ENCODE measurements at places on chromosomes 5 and 9.
A peak's percentile ranks its signal among the peaks of the same experiment; 100 is the strongest.

GRCh38 chr5:115480271-115480670 is 64.3 kb downstream of the FEM1C start:
- H3K36me3 ChIP-seq = no peaks in the 10 kb centered on the region
- peaks cover 24% of the 10 kb centered on the region for H3K27me3 ChIP-seq
- H3K27ac ChIP-seq = no peak overlapping the region
- DNase-seq = no peak
- no peak overlapping the region for H3K4me3 ChIP-seq

DNA sequence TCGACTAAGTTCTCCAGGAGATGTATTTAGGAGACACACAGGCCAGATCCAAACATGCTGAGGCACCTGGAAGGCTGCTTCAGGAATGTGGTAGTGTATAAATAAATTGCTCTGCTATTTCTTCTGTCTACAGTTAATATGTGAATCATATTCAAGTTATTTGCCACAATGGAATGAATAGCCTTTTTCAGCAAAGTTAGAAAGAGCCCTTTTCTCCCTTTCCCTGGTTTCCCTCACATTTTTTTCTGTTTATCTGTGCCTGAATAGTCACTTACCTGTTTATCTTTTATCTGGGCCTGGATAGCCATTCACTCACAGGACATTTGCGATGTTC is 44.1 kb upstream of the CLINT1 start:
- no peak overlapping the region for H3K4me3 ChIP-seq
- no peaks in the 10 kb centered on the region for H3K27me3 ChIP-seq
- no peak for DNase-seq
- H3K4me1 ChIP-seq = peaks cover 6% of the 10 kb centered on the region

- H3K27ac ChIP-seq = no peak overlapping the region
- peaks cover 6% of the 10 kb centered on the region for H3K27me3 ChIP-seq
- no peak for DNase-seq
- H3K36me3 ChIP-seq = no peaks in the 10 kb centered on the region
These were observed 245.9 kb downstream of the SYK start for GRCh38 chr9:91047529-91047928.

DNA sequence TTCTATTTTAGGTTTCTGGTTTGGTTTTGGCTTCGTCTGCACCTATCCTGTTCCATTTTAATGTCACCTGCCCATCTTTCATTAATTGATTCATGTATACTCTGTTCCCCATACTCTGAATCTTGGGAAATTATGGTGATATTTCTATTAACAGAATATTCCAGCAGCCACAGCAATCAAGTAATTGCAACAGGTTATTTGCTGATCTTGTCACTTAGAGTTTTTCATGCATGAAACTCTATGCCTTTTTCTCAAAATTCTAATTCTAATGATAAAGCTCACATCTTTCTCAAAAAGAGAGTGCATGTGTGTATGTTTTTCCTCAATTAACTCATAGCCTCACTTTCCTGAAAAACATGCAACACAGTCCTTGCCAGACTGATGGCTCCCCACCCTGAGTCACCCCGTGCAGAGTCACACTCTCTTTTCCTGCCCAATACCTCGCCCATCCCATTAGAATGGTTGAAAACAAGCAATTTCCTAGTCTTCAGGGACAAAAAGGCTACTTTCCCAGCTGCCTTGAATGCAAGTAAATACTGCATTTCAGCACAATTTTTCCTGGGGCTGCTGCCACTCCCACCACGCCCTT is 15.6 kb downstream of the GFRA3 start:
- DNase-seq = no peak
- no peaks in the 10 kb centered on the region for H3K4me1 ChIP-seq
- H3K27me3 ChIP-seq = peaks cover 8% of the 10 kb centered on the region
- no peak overlapping the region for H3K4me3 ChIP-seq

GRCh38 chr9:132943651-132944293 is 644 bp downstream of the TSC1 start:
- H3K36me3 ChIP-seq = no peaks in the 10 kb centered on the region
- H3K27me3 ChIP-seq = no peaks in the 10 kb centered on the region
- H3K27ac ChIP-seq = peak overlapping the region; percentile 93
- no peak for DNase-seq
- peaks cover 19% of the 10 kb centered on the region for H3K4me1 ChIP-seq
- H3K4me3 ChIP-seq = peak overlapping the region; percentile 98

GRCh38 chr9:87546704-87547103 is 49.0 kb downstream of the DAPK1 start:
- H3K4me3 ChIP-seq = no peak overlapping the region
- peaks cover 8% of the 10 kb centered on the region for H3K4me1 ChIP-seq
- H3K36me3 ChIP-seq = peaks cover 13% of the 10 kb centered on the region
- no peaks in the 10 kb centered on the region for H3K27me3 ChIP-seq

DNA sequence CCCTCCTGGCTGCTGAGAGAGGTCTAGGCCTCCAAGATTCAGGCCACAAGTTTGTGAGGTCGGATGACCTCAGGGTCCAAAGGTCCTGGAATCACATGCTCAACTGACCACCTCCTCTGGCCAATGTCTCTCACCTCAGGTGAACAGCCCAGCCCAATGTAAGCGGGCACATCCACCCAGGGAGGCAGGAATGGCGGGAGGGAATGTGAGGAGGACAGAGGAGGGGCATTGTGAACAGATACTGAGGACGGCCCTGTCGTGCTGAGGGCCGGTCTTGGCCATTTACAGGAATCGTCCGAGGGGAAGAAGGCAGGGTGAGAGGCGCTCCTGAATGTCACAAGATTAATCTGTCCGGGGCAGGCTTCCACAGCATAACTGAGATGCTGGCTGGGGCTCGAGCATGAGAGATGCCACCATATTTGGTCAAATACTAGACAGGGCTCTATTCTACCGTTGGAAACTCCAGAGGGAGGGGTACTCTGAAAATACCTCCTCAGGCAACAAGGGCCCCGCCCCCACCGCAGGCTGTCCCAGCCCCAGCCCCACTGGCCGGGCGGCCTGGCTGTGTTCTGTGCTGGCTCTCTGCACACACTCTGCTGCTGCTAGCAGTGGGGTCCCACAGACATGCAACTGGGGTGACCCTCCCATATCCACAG is 1.5 kb upstream of the IL17B start:
- no peak overlapping the region for H3K4me3 ChIP-seq
- DNase-seq = no peak
- no peaks in the 10 kb centered on the region for H3K27me3 ChIP-seq

DNA sequence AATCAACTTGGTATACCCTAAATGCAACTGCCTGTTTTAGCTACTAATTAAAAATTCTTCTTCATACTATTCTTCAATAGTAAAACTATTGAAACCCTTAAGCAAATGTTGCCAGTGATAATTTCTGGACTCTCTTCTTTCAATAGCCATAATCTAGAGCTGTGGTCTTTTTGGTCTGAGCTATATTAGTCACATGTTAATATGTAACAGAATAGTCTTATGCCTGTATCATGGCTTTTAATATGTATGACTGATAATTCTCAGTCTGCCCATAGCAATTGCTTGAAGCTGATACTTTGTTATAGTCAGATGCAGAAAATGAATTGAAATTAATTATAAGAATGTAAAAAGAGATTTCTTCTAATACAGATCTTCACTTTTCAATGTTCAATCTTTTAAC is 1871.9 kb upstream of the CDH6 start:
- H3K4me3 ChIP-seq = no peak overlapping the region
- H3K36me3 ChIP-seq = no peaks in the 10 kb centered on the region
- H3K27me3 ChIP-seq = no peaks in the 10 kb centered on the region
- H3K27ac ChIP-seq = no peak overlapping the region
- no peak for DNase-seq
- no peaks in the 10 kb centered on the region for H3K4me1 ChIP-seq

DNA sequence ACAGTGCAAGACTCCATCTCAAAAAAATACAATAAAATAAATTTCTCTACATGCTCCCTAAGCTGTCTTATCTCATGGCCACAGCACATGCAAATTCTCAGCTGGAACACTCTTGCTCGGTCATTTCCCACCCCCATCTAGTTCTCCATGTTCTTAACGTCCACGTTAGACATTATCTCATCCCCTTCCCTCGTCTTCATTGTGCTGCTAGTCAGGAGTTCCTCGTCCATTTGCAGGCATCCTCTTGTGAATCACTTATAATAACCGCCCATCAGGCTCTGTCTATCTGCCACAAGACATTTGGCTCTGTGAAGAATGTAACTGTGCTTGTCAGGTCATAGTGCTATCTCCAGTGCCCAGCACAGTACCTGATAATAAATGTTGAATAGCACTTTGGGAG is 32.9 kb upstream of the GOLGA1 start:
- no peaks in the 10 kb centered on the region for H3K4me1 ChIP-seq
- no peak overlapping the region for H3K4me3 ChIP-seq
- no peaks in the 10 kb centered on the region for H3K27me3 ChIP-seq
- no peak overlapping the region for H3K27ac ChIP-seq

- peaks cover 6% of the 10 kb centered on the region for H3K27me3 ChIP-seq
- H3K4me3 ChIP-seq = no peak overlapping the region
- peaks cover 5% of the 10 kb centered on the region for H3K4me1 ChIP-seq
- H3K27ac ChIP-seq = no peak overlapping the region
These were observed 4.4 kb downstream of the IL31RA start for GRCh38 chr5:55855509-55855908.

- H3K4me3 ChIP-seq = peak overlapping the region; percentile 98
- peaks cover 24% of the 10 kb centered on the region for H3K4me1 ChIP-seq
- peak overlapping the region; percentile 99 for H3K27ac ChIP-seq
- H3K27me3 ChIP-seq = no peaks in the 10 kb centered on the region
- peaks cover 31% of the 10 kb centered on the region for H3K36me3 ChIP-seq
These were observed 1.8 kb downstream of the MARVELD2 start for GRCh38 chr5:69416699-69417098.

DNA sequence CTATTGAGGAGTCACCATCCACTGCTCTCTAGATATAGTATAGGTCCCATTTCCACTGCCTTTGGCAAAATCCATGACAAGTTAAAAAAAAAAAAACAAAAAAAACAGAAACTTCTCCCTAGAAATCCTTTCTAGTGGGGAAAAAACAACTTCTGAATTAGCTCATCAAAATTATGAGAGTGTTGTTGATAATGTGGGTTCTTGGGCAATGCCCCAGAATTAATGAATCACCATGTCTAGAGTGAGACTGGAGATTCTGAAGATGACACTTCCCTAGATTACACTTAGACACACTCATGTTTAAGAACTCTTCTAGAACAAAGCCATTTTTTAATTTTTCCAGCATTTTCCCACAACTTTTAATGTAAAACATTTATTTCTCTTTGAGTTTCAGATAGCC is 728.0 kb upstream of the C9orf72 start:
- H3K27ac ChIP-seq = no peak overlapping the region
- H3K36me3 ChIP-seq = no peaks in the 10 kb centered on the region
- no peak for DNase-seq
- H3K27me3 ChIP-seq = no peaks in the 10 kb centered on the region
- H3K4me1 ChIP-seq = peaks cover 4% of the 10 kb centered on the region

GRCh38 chr5:175246242-175246888 is 197.6 kb downstream of the DRD1 start:
- H3K36me3 ChIP-seq = no peaks in the 10 kb centered on the region
- H3K4me1 ChIP-seq = peaks cover 3% of the 10 kb centered on the region
- no peak for DNase-seq
- H3K27me3 ChIP-seq = peaks cover 43% of the 10 kb centered on the region

DNA sequence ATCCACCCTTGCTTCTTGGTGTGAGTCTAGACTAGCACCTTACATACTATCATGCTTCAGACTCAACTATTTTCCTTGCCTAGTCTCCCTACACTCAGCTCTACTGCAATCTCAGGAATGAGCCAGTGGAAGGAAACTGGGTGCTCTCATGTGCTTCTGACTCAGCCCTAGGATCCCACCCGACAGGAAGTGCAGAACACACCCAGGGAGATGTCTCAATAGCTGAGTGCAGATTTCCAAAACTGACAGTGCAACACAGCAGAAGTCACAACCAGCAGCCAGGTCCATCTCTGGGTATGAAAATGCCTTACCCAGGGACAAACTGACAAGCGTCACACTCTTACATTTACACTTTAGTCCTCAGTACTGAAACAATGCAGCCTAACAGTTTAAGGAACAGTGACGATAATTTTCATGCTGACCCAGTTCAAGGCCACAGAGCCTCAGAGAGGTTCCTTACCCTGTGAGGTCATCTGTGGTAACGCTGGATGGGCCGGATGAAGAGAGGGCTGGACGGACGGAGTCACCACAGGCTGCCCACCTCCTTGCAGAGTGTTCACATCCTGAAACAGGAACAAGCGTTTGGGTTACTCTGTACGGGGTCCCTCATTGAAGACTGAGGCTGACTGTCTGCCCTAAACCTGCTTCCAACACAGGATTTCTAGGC is 33.0 kb downstream of the FKBP15 start:
- H3K27ac ChIP-seq = no peak overlapping the region
- no peak overlapping the region for H3K4me3 ChIP-seq
- H3K36me3 ChIP-seq = peaks cover 9% of the 10 kb centered on the region
- DNase-seq = no peak

DNA sequence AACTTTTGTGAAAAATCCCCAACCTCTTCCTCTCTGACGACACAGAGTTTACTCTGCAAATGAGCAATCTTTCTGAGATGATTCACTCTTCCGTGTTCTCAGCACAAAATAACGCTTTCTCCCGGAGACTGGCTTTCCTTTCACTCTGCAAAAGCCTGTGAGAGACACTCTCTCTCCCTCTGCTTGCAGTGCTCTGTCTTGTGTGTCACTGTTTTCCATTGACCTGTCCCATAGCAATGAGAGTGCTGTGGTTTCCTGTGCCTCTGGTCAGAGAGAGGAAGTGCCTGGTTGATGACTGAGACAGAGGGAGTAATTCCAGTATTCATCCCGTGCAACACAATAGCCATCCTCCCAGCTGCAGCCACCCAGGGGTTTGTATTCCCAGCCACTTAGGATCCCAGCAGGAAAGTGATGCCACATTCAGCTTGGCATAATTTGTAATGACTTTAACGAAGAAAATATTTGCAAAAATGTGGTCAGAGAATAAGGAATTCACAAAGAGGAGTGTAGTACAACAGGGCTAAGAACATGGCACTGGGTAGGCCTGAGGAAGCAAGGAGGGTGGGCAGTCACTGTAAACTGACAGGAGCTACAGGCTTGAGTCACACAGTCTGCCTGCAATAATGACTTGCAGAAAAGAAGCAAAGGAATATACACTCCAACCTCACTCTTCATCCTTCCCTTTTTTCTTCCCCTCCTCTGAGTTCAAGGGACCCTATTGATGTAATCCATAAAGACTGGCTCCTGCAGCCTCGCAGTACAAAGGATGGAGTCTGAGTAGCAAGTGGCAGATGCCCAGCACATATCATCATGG is 463.5 kb upstream of the RGMB start:
- H3K27ac ChIP-seq = no peak overlapping the region
- H3K27me3 ChIP-seq = no peaks in the 10 kb centered on the region
- no peaks in the 10 kb centered on the region for H3K36me3 ChIP-seq
- DNase-seq = no peak

GRCh38 chr5:36613241-36613640 is 6.8 kb downstream of the SLC1A3 start:
- no peaks in the 10 kb centered on the region for H3K27me3 ChIP-seq
- DNase-seq = peak; percentile 32
- H3K4me3 ChIP-seq = peak overlapping the region; percentile 62
- peaks cover 41% of the 10 kb centered on the region for H3K4me1 ChIP-seq
- peak overlapping the region; percentile 92 for H3K27ac ChIP-seq
- H3K36me3 ChIP-seq = peaks cover 6% of the 10 kb centered on the region

- H3K27me3 ChIP-seq = peaks cover 12% of the 10 kb centered on the region
- no peak overlapping the region for H3K27ac ChIP-seq
- DNase-seq = no peak
- no peaks in the 10 kb centered on the region for H3K4me1 ChIP-seq
- no peak overlapping the region for H3K4me3 ChIP-seq
These were observed 1.3 kb downstream of the TEX53 start for GRCh38 chr9:114656301-114656700.

GRCh38 chr9:29838491-29839020 is 2265.3 kb upstream of the C9orf72 start:
- no peak overlapping the region for H3K27ac ChIP-seq
- DNase-seq = no peak
- no peaks in the 10 kb centered on the region for H3K36me3 ChIP-seq
- no peaks in the 10 kb centered on the region for H3K27me3 ChIP-seq

GRCh38 chr5:124477062-124477461 is 269.4 kb downstream of the ZNF608 start:
- no peak overlapping the region for H3K4me3 ChIP-seq
- peaks cover 10% of the 10 kb centered on the region for H3K4me1 ChIP-seq
- DNase-seq = no peak
- H3K27me3 ChIP-seq = no peaks in the 10 kb centered on the region

All from progenitor cell of endocrine pancreas (in vitro differentiated cells).